CD8-positive, alpha-beta T cell (primary cell): ENCODE measurements at places on chromosomes 2 and 18. TPM values are rescaled to one million over a fixed set of nuclear protein-coding genes. Genes with fewer than 3 reads are reported as not detected.

DNA sequence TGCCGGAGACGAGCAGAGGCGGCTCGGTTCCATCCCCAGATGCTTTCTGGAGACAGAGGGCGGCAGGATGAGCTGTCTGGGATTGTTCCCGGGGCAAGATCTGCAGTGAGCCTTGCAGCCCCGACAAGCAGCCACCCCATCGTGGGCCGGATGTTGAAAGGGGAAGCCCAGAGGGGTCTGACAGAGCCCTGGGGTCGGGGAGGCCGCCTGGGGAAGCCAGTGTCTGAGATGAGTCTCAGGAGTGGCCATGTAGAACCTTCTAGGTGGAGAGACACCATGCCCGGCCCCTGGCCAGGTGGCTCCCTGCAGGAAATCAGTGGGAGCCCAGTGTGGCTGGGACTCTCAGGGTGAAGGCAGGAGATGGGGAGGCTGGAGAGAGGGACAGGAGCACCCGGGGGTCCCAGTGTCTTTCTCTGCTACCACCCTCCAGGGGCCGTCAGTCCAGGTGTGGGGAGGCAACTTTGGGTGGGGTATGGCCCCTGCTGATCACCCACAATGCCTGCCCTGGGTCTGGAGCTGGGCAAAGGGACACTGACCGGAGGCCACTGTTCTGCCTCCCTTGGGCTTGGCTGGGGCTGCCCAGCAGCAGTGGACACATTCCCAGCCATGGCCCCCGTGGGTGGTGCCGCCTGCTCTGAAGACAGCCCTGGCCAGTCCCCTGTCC, 128.3 kb upstream of the HS6ST1 start:
- DNase-seq = no peak

DNA sequence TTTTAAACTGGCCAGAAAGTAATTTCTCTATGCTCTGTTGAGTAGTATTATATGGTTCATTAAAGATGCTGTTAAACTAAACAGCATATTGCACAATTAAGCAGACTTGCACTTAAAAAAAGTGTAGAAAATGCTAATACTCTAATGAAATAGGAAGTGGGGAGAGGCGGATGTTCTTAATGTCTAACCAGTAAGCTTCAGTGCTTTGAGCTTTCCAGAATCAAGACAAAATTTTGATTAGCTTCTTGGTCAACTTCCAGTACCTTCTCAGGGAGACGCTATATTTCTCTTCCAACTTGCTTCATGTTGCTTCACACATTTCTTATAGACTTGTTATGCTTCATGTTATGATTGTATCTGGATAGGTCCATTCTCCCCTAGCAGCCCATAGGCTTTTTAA, 89.1 kb downstream of the MAP2 start:
- DNase-seq = no peak

Gene CIDEA
- not detected for total RNA-seq

Gene CHRNG
- not detected for total RNA-seq

DNA sequence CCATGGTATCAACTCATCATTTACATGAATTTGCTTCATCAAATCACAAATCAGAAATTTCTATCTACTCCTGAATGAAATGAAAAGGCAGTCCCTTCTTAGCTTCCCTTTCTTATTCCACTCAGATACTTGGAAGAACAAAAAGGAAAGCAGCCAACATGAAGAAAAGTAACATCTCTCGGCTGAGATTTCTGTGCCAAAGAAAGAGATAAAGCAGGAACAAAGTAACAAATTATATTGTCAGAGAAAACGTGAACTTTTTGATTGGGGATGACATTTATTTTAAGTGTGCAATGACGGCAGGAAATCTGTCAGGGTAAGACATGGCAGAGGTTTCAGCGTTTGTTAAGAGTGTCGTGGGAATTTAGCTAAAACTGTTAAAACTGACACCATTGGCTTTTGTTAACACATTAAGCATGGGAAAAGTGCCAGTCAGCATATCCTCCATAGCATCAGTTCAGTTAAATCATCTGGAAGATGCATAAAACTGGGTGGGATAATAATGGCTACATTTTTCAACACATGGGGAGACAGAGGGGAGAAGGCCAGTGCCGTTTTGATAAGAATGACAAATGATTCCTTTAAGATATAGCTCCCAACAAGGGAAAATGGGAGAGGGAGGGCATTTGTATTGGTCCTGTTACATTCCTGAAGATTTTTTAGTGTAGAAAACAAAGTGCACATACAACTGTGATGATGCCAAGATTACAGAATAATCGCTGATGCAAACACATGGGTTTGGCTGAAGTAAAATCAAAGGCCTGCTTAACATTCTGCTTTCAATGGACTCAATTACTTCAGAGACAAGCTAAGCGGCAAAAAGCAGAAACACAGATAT, 211.6 kb downstream of the ZNF521 start:
- no peak for DNase-seq

DNA sequence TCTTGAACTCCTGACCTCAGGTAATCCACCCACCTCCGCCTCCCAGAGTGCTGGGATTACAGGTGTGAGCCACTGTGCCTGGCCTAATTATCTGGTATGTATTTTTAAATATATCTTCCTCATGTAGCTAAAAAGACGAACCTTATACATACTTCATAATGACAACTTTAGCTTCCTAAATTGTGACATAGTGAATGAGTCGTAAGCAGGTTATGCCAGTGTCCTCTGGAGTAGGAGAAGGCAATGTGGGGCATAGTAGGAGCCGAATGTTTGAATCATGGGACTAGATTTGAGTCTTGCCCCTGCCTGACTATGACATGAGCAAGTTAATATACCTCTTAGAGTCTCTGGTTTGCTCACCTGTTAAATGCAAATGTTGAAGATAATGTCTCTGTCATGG, 95.8 kb upstream of the FOSL2 start:
- DNase-seq = no peak

GRCh38 chr2:41033127-41033526, 581.2 kb upstream of the SLC8A1 start:
- no peak for DNase-seq

- no peak for DNase-seq
Observed at GRCh38 chr18:66066191-66066590, 315.4 kb downstream of the CDH7 start.

Gene GGCX
- total RNA-seq = 20.7 TPM

- DNase-seq = no peak
Observed at GRCh38 chr2:64455545-64455944, 1.6 kb downstream of the LGALSL start.

DNA sequence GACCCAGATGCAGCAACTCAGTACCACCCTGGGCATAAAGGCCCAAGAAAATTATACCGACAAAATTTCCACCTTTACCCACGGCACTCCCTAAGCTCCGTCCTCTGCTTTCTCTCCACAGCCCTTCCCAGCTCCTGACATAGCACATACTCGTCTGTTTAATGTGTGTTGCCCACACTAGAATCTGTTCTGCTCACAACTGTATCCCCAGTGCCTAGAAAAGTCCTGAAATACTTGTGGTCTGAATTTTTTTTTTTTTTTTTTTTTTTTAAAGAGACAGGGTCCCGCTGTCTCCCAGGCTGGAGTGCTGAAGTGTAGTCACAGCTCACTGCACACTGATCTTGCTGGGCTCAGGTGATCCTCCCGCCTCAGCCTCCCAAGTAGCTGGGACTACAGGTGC, 62.3 kb downstream of the ADCY3 start:
- no peak for DNase-seq

DNA sequence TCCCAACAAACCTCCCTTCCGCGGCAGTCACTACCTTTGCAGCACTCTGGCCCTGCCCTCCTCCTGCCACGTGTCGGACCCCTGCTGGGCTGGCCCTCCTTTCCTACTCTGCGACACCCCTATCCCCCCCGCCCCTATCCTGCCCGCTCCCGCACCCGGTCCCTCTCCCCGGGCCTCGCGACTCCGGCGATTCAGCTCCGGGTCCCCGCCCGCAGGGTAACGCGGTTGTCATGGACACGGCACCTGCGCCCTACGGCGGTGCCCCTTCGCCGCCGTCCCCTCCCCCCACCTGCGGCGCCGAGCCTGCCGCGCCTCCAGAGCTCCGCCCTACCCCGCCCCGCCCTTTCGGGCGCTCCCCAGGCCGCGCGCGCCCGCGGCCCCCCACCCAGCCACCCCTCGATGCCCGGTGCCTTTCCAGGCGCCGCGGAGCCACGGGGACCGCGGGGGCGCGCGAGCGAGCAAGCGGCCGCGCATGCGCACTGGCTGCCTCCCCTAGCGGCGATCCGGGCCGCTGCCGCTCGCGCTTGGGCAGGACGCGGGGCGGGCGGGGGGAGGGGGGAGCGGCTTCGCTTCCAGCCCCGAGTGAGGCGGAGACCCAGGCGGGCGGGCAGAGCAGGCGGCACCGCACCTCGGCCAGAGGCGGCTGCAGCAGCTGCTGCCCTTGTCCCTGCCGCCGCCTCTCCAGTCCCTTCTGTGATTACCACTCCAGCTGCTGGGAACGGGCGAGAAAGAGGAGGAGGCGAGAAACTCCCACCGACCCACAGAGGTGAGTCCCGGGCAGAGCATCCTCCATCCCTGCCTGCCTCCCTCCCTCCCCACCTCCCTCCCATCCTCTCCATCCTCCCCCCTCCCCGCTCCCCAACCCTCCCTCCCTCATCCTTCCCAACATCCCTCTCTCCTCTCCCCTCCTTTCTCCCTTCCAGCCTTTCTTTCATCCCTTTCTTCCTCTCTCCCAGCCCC, at the start of gene CTNNA2:
Gene CTNNA2 (plus strand): TSS at position 610 of the 960 bp plus-strand sequence.
- DNase-seq = no peak

Gene SMIM21
- not detected for total RNA-seq

DNA sequence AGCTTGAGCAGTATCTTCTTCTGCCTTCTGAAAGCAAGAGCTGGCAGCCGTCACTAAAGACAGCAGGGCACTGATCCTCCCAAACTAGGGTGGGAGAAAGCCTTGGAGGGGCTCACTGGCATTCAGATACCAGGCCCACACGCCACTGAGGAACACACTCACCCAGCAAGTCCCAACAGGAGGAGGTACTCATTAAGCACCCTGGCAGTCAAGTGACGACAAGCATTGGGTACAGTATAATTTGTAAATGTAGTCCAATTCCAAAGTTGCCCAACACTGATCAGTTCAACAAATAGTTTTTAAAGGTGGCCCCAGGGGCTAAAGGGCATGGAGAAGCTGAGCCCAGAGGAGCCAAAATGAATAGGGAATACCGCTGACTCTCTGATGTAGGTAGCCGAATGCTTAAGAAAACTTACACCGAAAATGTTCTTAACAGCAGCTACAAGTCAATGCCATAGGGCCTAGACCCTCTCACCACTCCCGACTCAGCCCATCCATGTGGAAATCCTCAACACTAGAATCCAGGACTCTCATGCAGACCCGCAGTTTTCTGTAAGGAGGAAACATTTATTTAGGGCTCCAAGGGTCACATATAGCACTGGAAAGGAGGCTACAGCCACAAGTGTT, 9.9 kb downstream of the LIMS2 start:
- DNase-seq = no peak

GRCh38 chr2:164436131-164436530, 185.2 kb downstream of the GRB14 start:
- DNase-seq = no peak

GRCh38 chr2:120244656-120245519, 7.8 kb upstream of the RALB start:
- no peak for DNase-seq

Gene TMEM198
- 0.46 TPM for total RNA-seq

GRCh38 chr2:176650104-176650837, 381.0 kb downstream of the MTX2 start:
- DNase-seq = no peak

GRCh38 chr2:69285379-69285894, 101.6 kb downstream of the GFPT1 start:
- no peak for DNase-seq

DNA sequence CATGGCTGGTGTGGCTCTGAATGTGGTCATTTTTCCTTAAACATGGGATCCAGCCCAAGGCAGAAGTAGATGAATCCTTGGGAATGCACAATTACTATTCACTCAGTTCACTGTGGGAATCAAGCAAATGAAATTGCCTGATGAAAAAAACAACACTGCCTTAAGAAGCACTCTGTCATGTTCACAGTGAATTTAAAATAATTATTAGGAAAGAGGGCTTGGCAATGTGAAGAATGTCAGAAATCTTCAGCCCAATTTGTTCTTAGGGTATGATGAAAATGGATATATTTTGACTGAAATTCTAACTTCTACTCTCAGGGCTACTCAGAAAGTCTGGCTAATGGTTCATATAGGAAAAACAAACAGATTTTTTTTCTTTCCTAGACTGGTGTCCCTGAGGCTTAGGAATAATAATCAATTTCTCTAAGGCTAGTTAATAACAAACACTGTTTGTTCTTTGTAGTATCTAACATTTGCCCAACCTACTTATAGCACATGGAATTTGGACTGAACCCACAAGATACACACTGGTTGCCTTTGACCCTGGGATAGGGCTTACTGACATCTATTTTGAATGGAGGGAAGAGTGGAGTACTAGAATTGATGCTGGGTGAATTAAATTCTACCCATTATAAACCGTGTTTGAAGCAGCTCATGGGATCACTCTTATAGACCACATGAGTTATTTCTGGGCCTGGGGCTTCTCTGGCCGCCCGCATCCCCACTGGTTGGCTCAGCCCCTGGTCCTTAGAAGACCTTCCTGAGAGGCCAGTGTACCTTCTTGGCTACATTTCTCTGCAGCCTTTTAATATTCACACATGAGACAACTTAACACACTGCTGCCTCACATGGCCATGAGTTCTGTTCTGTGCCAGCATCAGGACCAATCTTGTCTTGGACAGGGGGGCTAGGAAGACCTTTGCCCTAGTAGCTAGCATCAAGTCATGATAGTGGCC, 8.3 kb upstream of the MRPL33 start:
- no peak for DNase-seq

- DNase-seq = no peak
Observed at GRCh38 chr2:219219784-219220532, 1.2 kb upstream of the ABCB6 start.

- DNase-seq = no peak
Observed at GRCh38 chr18:34726286-34727004, 16.3 kb downstream of the DTNA start.

DNA sequence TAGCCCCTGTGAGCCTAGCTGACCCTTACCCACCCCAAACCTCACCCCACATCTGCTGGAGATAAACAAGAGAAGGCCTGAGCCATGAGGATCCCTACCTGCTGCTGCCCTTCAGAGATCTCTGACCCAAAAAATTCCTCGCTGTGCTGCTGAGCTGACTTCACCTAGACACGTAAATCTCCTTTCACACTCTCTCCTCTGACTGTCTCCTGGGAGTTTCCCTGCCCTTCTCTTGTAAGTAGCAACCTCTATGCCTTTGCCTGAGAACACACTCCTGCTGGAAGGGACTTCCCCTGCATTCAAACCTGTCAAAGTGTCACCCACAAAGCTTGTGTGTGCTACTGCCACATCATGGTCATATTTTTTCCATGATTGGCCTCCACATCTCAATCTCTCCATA, 134.2 kb upstream of the NOL4 start:
- no peak for DNase-seq

- no peak for DNase-seq
Observed at GRCh38 chr2:170024721-170025120, 153.2 kb upstream of the MYO3B start.

DNA sequence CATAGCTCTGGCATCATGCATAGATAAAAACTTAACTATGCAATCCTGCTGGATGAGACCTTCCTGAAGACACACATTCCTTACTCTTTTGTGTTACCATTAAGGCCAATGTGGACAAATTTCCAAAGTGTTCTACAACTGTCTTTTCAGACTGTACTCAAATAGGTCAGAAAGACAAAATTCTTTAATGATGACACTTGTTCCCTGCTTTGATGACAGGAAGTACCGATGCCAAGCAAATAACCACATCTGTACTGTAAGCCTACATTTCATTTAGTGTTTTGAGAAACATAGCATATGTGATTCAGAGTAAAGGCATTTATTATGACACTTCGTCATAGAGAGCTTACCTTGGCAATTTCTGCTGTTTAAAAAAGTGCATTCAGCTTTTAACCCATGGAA, 55.0 kb downstream of the PMAIP1 start:
- no peak for DNase-seq

GRCh38 chr2:13093416-13093991, 376.8 kb downstream of the TRIB2 start:
- no peak for DNase-seq
